IPS DF 19.7 (cell line): ENCODE measurements at places on chromosomes 7 and 10.

GRCh38 chr7:3117081-3117480 is 73.4 kb upstream of the CARD11 start:
- no peak for DNase-seq

DNA sequence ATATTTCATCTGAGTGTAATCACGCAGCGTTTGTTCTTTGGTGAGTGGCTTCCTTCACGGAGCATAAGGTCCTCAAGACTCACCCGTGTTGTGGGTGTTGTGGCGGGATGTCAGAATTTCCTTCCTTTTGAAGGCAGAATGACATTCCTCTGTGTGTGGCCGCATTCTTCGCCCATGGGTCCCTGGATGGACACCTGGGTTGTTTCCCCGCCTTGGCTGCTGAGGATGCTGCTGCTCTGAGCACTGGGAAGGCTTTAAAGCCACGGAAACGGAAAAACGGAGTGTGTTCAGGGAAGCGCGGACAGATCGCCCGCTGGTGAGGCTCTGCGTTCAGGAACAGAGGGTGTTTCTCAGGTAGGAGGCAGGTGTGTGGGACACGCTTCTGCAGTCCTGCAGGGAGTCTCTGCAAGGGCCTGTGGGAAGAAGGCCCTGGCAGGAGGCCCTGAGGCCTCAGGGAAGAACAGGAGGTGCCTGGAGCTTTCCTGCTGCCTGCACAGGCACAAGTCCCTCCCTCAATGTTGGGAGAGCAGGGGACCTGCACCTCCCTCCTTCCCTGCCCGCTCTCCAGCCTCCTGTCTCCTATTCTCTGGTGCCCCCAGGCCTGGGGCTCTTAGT is 35.7 kb upstream of the SHH start:
- DNase-seq: no peak

DNA sequence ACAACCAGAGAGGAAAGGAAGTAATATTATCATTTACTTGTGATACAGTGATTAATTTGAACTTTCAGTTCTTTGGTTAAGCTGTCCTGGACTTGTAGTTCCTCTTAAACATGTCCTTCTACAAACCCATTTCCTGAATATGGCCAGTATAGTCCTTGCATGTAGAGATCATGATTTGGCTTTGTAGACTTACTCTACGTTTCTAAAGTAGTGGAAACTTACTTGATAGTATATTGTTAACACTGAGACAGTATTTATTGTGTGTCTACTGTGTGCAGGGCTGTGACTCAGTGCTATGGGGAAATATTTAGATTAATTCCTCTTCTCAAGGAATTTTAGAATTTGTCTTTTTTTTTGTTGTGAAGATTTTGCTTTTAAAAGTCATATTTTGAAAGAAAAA is 109.5 kb downstream of the NRF1 start:
- DNase-seq: no peak

DNA sequence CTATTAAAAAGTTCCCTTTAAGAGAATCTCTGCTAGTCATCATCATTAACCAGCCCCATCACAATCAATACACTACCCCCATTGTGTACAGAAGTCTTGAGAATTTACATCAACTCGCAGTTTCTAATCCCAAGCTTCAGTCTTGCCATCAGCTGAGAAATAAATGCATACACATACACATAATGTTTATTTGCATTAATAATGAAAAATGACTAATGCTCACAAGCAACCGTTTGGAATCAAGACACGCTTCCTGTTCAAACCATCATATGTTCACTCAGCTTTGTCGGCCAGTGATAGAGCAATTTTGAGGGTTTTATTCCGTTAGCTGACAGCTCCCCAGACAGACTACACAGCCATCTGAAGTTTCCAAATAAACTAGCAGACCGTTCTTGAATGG is 287.1 kb downstream of the SFMBT2 start:
- no peak for DNase-seq

DNA sequence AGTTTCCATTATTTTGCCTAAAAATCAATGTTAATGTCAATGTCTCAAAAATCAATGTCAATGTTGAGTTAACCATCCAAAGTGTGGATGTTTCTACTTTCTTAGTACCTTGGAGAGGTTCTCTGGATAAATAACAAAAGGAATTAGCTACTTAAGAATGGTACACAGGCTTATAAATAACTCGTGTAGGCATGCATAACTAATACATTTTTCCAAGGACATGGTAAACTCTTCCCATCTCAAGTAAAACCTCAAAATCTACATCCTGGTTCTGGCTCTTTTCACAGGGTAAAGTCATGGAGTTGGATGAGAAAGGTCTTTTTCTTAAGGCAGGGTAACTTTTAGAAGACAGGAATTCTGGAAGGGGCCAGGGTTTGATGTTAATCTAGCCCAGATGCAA is 59.9 kb downstream of the CAV1 start:
- no peak for DNase-seq

GRCh38 chr7:40332516-40332915 is 197.7 kb downstream of the SUGCT start:
- no peak for DNase-seq

DNA sequence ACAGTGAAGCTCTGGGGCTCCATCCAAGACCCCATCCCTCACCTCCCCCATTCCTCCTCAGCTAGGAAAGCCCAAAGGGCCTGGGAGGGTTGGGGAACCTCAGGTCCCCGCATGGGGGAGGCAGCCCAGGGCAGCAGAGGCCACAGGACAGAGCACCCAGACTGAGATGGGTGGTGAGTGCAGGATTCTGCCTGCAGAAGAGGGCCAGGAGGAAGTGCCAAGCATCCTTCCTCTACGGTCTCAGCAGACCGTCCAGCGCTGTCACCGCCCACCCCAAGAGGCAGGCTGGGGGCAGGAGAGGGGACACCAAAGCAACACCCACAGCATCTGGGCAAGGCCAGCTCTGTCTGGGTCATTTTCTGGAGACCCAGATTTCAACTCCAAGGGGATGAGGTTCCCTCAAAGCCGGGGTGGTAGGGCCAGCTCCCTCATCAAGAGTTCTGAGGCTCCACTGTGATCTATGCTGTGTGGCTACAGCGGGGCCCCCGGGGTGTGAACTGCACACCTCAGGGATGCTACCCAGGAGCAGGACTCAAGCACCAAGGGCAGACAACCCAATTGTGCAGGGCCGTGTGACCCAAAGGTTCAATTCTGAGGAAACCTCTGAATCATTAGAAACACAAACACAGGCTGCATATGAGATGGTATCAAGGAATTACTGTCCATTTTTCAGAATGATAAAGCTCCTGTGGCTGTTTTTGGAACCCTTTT is 46.8 kb downstream of the CAMK2B start:
- no peak for DNase-seq

GRCh38 chr10:86943316-86944030 is 13.9 kb downstream of the MMRN2 start:
- DNase-seq: no peak

DNA sequence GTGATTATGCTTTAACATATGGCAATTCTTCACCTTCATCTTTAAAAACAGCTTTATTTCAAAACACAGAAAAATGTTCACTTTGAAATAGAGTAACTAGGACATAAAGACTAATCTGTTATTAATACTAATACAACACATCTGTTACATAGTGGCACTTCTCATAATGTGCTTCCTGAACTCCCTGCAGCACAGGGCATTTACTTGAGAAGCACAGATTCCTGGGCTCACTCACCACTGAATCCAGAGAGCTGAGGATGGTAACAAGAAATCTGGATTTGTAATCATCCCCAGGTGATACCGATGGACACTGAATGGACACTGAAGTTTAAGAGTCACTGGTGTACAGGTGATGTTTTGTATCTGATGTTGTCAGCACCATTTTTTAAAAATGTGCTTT is 96.1 kb downstream of the COL28A1 start:
- DNase-seq: no peak

GRCh38 chr10:127275793-127276450 is 79.5 kb upstream of the INSYN2A start:
- no peak for DNase-seq

DNA sequence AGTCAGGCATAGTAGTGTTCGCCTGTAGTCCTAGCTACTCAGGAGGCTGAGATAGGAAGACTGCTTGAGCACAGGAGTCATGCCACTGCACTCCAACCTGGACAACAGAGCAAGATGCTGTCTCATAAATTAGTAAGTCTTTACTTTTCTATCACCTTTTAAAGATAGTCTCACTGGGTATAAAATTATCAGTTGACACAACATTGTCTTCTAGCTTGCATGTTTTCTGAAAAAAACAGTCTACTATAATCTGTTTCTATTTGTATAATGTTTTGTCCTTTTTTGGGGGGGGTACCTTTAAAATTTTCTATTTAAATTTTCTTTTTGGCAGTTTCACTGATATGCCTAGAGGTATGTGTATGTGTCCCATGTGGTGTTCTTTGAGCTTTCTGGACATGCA is 39.6 kb downstream of the COPG2 start:
- DNase-seq: no peak

DNA sequence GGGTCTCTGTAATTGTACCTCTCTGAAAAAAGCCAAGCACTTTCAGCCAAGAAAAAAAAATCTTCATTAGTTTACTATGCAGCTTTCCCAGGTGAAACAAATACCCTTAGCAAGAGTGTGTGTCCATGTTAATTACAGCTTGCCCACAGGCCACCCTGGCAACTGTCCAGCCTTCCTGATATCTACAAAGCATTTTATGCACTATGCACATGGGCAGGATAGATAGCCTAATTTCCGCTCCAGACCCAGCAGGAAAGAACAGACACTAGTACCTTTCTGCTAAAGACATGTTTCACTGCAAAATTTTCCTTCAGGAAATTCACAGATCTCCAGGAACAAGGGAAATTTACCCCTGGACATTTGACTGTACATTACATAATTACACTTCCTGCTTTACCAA is 24.4 kb downstream of the CACNA2D1 start:
- no peak for DNase-seq

- peak; percentile 33 for DNase-seq
Measured at GRCh38 chr7:125773113-125773785, 843.6 kb upstream of the POT1 start.

DNA sequence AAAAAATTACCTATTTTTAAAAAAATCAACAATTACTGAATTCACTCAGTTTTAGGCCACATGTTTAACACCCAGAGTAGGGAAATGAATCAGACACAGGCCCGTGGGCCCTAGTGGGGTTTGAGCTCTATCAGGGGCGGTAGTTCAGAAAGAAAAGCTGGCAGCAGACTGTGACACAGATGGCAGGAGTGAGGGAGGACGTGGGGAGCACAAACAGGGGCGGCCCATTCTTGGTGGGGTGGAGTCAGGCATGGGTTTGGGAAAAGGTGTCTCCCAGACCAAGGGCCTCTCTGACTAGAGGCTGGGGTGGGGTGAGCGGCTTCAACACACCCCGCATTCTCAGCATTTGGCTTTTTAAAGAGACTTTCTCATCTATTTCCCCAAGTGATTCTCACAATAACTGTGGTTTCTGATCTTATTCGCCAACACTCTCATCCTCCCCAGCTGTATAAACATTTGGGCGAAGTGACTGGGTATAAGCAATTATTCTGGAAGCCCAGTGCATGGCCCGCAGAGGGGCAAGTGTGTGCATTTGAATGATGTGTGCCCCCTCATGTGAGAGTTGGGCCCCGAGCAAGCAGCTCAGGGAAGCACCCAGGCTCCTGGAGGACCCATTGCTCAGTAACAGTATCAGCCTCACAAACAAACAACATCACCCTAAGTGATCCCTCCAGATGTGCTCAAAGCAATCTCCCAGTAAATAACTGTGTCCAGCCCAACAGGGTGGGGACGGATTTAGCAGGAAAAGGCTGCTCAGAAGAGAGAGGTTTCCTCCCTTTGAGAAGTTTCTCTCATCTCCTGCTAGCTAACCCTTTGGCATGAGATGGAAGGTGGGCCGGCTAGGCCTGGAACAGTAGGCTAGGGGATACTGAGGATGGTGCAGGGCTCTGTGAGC is 437.6 kb upstream of the ZMIZ1 start:
- DNase-seq: no peak

DNA sequence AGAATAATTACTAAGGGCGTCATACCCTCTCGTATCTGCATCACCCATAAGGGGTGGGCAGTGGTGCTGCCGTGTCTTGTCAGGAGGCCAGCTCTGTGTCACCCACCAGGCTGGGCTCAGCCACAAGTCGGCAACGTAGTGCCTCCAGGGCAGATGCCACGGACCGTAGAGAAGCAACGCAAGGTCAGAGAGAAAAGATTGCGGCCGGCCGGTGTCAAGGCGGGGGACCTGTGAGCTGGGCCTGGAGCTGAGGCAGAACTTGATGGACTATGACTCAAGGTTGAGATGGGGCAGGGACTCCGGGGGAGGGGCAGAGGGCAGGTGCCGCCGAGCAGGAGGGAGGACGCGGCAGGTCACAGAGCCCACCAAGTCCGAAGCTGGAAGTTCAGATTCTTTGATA is 29.5 kb downstream of the FOXK1 start:
- DNase-seq: no peak

DNA sequence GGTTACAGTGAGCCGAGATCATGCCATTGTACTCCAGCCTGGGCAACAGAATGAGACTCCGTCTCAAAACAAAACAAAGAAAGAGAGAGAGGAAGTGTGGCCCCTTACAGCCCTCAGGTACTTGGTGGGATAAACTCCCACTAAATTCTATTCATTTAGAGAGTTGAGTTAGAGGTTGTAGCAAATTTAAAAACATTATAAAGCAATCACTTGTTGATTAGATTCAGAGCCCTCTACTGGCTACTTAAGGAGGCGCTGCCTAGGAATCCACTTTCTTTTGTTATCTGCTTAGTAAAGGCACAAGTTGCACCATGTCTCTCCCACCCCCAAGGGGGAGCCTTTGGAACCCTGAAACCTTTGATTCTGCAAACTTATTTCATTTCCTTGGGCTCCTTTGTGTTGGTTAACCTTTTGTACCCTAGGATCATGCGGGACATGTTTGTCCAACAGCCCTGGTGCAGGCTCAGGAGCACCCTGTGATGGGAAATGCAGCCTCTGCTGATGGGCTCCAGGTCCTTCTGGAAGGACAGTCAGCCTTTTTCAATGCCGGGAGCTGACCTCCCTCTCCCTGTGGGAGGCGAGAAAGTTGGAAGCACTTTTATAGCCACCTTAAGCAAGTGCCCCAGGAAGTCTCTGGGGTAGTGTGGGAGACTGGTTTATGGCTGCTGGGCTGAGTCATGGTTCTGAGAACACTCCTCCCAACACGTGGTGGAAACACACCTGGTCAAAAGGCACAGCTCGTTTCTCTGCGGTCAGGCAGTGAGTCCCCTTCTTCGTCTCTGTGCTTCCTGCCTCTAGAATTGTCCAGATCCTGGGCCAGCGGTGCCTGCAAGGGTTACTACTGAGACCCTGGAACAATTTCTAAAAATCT is 2.3 kb downstream of the HKDC1 start:
- peak; percentile 54 for DNase-seq

- no peak for DNase-seq
Measured at GRCh38 chr10:114372995-114373394, 31.3 kb downstream of the AFAP1L2 start.

DNA sequence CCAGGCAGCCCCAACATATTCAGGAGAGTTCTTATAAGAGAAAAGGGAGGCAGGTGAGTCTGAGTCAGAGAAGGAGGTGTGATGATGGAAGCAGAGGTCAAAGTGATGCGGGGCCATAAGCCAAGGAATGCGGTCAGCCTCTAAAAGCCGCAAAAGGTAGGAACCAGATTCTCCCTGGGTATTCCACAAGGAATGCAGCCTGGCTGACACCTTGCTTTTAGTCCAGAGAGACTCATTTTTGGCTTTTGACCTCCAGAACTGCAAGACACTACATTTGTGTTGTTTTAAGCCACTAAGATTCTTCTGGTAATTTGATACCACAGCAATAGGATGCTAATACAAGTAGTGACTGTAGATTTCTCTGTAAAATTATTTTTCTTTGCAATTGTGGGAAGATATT is 151.5 kb upstream of the EEPD1 start:
- no peak for DNase-seq
